ENCODE measurements at places on chromosomes 16 and 17.
A peak's percentile ranks its signal among the peaks of the same experiment; 100 is the strongest.

GRCh38 chr16:57426356-57426755 is 20.8 kb downstream of the CIAPIN1 start:
- DNase-seq, result no peak

- peak; percentile 35 for DNase-seq
Observed at GRCh38 chr16:27639561-27640276, 89.8 kb downstream of the KATNIP start.

- no peak for DNase-seq
Observed at GRCh38 chr16:67460168-67460567, 20.8 kb downstream of the ATP6V0D1 start.

GRCh38 chr17:19724501-19725420 is 8.4 kb upstream of the SLC47A2 start:
- DNase-seq, result peak; percentile 22

DNA sequence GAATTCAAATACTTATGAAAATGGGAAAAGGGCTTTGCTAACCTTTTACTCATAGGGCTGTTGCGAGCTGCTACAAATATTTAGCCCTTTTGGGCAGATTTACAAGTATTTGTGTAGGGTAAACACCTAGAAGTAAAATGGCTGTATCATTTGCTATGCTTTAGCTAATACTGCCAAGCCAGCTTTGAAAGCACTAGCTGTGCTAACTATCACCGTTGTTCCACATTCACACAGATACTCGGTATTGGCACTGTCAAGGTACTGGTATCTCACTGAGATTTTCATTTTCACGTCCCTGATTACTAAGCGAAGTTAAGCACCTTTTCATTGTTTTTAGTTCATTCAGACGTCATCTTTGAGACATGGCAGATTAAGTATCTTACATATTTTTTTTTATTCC is 84.8 kb downstream of the GLG1 start:
- no peak for DNase-seq

DNA sequence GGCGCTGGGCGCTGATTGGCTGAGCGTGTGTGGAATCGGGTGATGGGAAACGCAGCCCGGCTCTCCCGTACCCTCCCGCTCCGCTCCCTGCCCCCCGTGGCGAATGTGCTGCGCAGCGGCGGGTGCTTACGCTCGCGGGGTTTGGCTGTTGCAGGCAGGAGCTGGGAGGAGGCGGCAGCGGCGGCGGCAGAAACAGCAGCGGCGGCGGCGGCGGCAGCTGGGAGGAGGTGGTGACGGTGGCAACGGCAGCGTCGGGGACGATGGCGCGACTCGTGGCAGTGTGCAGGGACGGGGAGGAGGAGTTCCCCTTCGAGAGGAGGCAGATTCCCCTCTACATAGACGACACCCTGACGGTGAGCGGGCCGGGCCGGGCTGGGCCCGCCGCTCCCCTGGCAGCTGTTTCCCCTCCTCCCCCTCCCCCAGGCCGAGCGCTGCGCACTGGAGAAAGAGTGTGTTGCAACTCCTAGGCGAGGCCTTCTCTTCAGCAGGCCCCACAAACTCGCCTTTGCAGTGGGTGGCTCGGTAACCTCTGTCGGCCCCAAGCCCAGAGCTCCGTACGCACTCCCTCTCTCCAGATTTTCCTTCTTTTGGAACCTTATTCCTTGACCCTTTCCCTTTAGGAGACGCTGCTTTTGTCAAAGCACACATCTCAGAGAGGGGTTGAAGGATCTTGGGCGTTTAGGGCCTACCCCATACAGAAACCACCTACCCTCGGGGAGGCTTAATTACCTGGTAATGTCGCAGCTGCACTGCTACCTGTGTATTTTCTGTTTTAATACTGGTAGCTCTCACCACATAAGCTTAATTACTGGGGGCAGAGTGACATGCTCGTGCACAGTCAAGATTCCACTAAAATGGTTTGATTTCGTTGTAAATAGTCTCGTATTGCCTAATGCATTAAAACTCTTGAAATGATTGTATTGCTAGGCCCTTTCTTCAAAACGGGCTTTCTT is 1.0 kb downstream of the GGNBP2 start:
- DNase-seq, result peak; percentile 96

- peak; percentile 68 for DNase-seq
Observed at GRCh38 chr16:71499775-71500364, 10.7 kb upstream of the ZNF19 start.

GRCh38 chr16:1958715-1959268 is 546 bp upstream of the NDUFB10 start:
- no peak for DNase-seq

GRCh38 chr17:36602030-36602748 is 806 bp downstream of the MRM1 start:
- peak; percentile 34 for DNase-seq

DNA sequence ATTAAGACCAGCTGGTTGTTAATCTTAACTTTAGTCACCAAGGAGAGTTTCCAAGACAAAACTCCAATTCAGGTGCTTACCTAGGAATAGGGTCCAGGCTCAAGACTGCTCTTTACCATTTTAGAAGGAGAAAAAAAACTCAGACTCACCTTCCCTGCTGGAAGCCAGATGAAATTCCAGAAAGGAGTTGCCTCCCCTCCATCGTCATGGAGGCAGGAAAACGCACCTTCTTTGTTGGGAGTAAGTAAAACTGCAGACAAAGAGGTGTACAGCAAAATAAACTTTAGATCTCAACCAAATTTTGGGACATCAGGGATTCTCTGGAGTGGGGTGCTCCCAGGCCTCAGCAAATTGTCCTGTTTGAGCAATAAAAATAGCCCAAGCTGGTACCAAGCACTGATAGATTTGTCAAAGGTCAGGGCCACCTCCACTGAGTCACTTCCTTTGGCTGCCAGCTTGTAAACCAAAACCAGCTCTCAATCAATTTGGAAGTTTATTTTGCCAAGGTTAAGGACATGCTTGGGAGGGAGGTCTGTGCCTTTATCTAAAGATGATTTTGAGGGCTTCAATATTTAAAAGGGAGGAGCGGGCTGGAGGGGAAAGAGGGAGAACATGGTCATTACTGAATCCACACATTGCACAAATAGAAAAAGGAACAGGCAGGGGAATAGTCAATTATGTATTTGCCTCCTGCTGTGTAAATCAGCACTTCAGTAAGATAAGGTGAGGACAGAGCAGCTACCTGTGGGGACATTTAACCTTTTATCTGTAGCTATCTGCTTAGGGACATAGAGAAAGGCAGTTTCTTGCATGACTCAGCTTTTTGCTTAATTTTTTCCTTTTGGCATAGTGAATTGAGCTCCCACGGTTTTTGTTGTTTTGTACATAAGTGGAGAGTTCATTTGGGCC is 1.5 kb upstream of the ALDH3A2 start:
- no peak for DNase-seq

DNA sequence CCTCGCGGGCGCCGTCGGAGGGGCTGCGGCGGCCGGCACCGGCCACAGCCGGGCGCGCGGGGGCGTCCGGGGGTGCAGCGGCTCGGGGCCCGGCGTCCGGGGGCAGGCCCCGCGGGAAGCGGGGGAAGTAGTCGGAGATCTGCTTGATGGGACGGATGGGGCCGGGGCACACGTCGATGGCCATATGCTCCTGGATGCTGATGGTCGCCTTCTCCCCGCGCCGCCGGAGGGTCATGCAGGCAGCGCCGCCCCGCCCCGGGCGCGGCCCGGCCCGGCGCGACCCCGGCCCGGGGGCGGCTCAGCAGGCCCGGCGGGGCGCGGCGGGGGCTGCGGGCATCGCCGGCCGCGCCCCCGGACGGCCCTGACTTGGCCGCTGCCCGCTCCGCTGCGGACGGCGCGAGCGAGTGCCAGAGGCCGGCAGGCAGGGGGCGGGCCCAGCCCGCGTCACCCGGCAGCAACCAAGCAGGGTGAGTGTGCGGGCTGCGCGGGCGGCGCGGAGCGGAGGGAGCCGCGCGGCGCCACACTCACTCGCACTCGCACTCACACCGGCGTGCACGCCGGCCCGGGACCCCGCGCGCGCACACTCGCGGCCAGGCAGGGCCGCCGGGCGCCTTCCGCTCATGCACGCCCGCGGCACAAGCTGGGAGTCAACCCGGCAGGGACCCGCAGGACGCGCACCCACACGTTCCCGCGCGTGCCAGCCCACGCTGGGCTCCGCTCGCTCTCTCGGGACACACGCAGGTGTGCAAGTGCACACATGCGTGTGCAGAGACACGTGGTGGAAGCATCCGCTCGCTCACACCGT is at the start of gene DOC2B:
DOC2B (minus strand) TSS at position 406 of the 805 bp plus-strand sequence; CDS start at position 235, 171 bp downstream.
- no peak for DNase-seq

DNA sequence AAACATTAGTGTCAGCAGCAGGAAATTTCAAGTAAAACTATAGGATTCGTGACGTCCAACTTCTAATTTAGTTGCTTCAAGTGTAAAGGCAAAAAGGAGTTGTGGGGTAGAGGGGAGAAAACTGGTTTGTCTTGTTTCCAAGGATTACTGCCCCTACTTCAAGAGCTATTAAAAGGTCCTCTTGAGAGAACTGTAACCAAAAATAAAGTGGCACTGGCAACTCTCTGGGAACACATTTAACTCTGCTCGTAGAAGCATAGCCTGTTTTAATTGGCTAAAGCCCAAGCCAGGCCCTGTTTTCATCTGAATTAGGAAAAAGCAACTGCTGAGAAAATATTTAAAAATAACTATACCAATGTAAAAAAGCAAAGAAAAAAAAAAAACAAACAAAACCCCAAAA is 51.8 kb upstream of the AKAP1 start:
- no peak for DNase-seq
